ENCODE measurements at places on chromosomes 6 and 20.

DNA sequence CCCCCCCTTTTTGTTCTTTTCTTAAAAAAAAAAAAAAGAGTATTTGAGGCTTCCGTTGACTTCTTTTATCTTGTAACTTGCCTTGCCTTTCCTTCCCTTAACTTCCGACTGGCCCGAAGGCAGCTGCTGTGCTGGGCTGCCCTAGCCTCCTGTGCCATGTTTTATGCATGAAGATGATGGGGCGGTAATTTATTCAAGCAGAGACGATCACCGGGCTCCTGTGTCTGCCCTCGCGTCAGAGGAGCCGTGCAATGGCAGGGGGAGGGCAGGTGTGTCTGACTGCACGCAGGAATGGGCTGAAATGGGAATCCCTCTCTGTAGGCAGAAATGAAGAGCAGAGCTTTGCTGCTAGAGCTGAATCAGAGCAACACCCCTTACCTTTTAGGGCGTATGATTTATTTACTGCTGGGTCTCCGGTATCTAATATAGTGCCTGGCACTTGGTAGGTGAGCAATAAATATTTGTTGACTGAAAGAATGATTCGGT lies 106.3 kb upstream of the RIPOR2 start:
- DNase-seq: no peak

DNA sequence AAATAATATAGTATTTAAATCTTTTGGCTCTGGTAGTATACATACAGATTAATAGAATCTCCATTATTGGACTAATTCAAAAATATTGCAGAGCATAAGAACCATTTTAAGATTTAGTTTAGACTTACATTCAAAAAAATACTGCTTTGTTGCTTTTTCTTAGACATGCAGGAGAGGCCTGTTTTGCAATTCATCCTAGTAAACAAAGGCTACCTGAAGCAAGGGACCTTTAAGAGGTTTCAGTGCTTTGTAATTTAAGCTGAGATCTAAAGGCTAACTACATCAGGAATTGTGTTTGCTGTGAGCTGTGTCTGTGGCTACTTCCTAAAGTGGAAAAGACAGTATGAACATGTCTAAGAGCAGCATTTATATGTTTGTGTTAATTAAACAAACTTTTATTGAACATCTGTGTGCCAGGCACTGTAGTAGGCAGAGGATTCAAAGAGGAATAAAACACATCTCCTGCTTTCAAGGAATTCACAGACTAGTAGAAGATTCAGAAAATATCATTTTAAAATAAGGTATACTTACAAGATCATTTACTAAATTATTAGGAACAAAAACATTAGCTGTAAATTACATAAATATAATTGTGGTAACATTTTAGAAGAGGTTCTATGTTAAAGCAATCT lies 29.1 kb upstream of the CALHM6 start:
- DNase-seq: no peak

GRCh38 chr6:42049116-42049809 lies 1.1 kb upstream of the TAF8 start:
- no peak for DNase-seq

DNA sequence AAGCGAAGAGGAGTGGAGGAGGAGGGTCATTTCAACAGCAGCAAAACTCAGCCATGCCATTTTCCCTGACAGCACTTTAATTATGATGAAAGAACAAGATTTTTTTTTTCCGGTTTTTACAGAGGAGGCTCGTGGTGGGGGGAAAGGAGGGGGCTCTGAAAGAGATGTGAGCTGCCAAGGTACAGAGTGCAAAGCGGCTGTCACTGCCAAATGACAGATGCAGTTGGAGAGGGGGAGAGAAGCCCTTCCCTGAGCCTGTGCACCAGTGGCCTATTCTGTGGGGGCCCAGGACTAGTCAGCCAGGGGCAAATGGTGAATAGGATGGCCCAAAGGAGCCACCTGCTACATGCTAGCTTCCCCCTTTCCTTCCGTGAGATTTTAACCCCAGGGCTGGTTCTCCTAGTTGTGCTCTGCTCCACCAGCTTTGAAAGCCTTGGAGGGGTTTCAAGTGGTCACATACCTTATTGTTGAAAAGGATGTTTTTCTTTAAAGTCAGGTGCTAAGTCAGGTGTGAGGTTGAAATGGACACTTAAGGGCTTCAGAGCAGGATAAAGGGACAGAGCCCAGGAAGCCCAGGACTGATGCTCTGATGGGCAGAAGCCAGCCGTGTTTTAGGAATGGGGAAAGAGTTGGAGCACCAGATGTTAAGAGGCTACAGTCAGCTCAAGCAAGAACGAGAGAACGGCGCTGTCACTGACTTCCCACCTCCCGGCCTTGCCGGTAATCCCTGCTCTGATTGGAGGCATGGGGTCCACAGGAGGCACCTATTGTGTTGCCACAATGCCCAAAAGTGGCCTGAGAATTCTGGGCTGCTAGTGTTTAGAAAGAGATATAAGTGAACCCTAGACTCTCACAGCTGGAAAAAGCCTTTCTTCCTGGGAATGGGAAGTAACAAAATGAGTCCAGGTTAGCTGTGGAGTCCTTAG lies 24.8 kb downstream of the GNAS start:
- no peak for DNase-seq

GRCh38 chr20:53718142-53719021 lies 124.7 kb upstream of the ZNF217 start:
- no peak for DNase-seq

DNA sequence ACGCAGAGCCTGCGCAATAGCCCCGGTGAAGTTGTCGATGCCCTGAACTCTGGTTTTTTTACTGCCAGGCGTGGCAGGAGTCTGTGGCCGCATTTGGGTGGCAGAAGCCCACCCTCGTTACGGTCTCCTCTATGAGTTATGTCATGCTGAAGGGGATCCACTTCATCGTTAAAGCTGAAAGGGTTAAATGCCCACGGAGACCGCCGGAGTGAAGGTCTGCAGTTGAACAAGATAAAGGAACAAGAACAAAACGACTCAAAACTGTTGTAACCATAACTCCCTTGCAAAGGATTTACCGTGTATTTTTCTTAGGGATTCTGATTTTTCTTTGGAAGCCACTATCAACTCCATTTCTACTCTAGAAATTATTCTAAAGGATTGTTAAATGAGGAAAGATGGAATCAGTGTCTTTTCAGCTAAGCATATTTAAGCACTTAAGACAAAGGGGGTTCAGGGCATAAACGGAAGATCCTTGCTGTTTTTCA lies 501 bp upstream of the ELOVL5 start:
- DNase-seq: no peak

GRCh38 chr6:46137387-46137786 lies 7.6 kb downstream of the ENPP4 start:
- no peak for DNase-seq

DNA sequence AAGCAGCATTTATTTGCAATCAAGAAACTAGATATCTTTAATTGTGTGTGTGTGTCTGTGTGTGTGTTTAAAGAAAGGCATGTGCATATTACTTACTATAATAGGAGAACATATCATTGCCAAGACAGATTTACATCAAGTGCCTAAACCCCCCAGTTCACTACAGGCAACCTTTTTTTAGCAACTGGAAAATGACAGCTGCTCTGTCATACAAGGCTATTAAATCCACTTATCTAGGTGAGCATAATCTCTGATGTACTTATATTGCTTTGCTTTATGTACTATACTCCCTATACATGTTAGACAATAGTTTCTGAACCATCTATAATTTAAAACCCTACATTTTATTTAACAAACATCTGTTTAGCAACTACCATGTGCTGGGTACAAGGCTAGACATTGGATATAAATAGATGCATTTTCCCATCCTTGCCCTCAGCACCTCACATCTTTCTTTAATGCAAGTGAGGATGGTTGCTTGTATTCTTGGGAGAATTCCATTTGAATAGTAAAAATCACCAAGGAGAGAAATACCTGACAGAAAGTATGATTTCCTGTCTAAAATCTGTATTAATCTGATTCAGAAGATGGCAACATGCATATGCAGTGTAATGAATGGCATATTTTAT lies 398.3 kb downstream of the LAMA2 start:
- DNase-seq: no peak

- no peak for DNase-seq
These were observed 119.1 kb upstream of the MAP7 start for GRCh38 chr6:136669299-136669699.

DNA sequence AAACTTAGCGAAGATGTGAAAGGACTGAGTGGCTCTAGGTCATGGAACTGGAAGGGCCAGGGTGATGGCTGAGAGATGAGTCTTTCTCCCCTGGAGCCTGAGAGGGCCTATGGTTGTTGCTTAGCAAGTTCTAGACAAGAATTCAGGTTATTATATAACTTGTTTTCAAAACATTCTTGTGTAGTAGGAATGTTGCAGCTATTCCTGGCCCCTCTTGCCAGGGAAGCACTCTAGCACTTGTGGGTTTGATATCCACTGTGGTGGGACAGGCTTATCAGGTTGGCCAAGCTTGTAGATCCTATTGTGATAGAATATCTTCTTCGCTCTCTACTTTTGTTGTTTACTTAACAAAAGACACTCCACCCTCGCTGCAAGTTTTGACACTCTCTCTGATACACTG lies 211.8 kb upstream of the CITED2 start:
- DNase-seq: no peak

GRCh38 chr20:37201827-37202162 lies 22.4 kb upstream of the MROH8 start:
- DNase-seq: no peak

DNA sequence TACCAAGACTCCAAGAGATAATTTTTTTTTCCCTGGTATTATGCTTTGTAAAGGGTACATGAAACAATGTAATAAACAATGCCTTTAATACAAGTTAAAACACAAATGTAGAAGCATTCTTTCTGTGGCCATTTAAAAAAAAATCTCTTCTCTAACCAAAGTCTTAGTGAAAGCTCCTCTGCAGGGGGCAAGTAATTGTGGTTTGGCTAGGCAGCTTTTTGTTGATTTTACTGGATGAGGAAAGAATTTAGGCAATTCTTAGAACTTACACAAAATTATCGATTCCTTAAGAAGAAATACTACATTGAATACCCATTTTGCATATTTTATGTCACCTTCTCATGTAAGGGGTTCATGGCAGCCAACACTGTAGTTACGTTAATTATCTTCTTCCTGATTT lies 12.4 kb downstream of the TFB1M start:
- DNase-seq: no peak

DNA sequence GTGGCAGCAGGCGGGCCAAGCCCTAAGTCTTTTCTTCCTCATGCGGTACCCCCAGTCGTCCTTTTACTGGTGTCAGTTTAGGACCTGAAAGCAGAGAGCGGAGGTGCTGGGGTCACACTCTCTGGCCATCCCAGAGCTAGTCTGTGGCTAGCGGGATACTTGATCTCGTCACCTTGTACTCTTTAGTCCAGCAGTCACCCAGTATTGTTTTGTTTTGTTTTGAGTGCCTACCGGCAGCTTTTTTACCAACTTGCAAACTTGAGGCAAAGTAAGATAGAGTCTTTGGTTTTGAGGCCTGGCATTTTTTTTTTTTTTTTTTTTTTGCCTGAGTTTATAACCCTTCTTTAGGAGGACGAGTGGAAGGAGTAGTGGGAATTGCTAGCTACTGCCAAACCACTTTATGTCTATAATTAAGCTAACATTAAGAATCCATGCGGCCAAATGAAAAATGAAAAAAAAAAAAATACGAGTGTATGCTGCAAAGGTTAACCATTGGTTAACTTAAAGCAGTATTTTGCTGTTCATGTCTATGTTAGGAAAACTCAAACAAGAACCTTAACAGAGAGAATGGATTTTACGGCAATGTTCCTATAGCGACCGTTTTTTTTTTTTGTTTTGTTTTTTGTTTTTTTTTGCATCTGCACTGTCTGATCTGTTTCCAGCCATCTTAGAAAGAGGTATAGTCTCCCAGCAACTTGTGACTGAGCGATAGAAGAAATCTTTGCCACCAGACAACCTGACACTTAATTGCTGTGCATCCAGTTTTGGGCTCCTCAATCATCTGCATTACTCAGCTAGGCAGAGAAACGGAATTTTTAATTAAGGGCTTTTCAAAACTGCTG lies 56.9 kb downstream of the FAM217A start:
- no peak for DNase-seq

DNA sequence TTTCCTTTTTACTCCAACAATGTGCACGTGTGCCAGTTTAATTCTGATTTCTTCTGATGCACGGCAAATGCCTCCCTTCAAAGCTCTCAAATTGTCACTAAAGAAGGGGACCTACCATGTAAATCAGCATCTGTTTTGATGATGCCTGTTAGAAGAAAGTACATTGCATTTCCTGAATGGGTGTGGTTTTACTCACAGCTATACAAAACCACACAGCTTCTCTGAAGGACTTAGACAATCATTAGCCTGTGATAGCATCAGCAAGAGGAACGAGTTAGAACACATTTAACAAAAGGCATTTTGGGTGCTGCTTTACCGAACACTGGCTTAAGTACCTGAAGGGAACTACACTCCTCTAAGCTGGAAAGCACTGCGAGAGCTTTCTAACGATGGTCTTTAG lies 109.4 kb downstream of the ATXN1 start:
- no peak for DNase-seq

- no peak for DNase-seq
These were observed 9.6 kb downstream of the ERGIC3 start for GRCh38 chr20:35551503-35551902.

GRCh38 chr6:25550631-25551030 lies 101.4 kb upstream of the SCGN start:
- DNase-seq: peak; percentile 4

- peak; percentile 6 for DNase-seq
These were observed 1.2 kb downstream of the TAB2 start for GRCh38 chr6:149318581-149319286.

DNA sequence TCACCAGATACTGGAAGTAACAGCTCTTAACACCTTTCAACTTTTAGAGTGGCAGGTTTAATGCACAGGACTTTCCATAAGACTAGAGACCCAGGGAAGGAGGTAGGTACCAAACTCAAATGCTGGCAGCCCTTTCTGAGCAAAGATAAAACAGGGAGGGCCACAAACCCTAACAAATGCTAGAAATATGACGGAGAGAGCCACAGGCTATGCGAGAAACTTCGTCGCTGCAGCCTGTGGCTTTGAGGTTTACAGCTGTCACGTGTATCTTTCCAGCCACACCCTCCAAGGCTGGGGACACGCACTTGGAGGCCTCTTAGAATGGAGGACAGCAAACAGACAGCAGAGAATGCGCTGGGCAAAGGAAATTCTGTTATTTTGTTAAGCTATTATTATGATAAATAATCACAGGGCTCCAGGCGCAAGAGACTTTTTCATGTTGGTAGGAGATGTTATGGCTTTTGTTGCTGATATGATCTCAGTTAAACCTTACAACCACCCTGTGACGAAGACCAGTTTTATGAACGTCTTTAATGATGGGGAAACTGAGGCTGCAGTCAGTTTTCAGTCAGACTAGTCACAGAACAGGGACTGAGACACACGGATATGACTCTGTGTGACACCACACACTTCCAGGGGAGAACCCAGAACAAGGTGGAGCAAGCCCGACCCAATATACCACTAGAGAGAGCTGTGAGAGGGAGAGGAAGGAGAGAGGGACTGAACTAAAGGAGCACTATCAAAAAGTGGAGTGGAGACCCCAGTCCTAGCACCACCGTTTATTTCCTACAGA lies 2.0 kb downstream of the TRAM2 start:
- DNase-seq: no peak

DNA sequence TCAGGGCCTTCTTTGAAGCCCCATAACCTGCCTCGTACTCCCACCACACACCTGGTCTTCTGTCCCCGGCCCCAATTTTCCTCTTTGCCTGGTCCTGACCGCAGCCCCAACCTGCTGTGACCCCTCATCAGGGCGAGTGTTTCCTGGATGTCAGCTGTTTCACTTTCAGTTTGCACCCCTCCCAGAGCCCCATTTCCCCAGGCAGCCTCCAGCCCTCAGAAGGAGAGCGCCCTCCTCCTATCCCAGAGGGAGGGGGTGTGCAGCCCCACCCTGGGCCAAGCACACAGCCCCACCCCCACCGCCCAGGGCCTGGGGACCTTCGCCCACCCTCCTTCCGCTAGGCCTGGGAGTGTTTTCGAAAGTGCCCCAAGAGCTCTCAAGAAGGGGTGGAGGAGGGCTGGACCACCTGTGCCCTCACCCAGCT lies 1.5 kb downstream of the BAK1 start:
- no peak for DNase-seq
